SW 1271 (cell line): ENCODE measurements at places on chromosomes 2 and 18.

- DNase-seq, result no peak
Measured at GRCh38 chr18:55387139-55387984, 200.6 kb downstream of the TCF4 start.

DNA sequence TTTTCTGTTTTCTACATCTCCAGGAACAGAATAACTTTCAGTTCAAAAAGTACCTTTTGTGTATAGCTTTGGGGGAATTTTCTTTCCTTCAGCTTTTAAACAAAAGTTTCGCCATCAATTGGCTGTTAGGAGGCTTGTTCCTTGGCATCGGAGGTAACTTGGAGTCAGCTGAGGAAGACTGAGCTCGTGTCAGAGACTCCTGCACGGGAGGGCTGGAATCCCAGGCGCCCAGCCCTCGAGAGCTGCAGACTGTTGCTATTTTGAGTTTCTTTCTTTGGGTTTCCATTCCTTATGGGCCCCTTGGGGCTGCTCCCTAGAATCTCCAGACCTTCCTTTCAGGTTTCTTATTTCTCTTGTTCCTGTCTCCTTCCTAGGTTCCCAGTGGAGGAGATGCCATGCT is 8.1 kb downstream of the EMILIN2 start:
- no peak for DNase-seq

- no peak for DNase-seq
Measured at GRCh38 chr2:56230156-56230555, 46.4 kb downstream of the CCDC85A start.

DNA sequence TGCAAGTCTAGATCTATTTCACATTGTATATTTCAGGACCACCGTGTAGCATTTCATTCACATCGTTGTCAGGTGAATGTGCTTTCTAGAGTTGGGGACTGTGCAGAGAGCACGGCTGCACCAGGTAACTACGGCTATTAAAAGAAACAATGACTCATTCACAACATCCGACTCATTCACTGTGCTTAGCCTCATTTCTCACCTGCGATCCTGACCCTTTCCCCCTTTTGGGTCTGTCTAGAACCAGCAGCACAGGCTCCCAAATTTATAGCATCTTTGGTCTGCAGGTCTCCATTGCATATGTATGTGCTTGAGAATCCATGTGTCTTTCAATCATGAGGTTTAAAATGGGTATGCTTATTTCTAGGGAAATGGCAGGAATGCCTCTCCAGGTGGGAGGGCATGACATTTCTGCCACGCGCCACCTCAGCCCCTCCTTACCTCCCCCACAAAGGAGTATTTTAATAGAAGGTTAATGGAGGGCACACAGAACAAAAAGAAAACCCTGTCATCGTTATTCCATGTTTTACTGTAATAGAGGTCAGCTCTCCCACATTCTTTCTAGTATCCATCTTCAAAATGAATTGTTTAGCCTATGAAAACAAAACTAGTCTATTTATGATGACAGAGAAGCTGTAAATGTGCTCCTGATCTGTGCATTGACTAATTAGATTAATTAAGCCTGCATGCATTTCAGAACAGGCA is 246.7 kb upstream of the EPHA4 start:
- no peak for DNase-seq

GRCh38 chr2:96157649-96158553 is 12.7 kb upstream of the DUSP2 start:
- no peak for DNase-seq

- DNase-seq, result no peak
Measured at GRCh38 chr2:76932550-76932949, 589.6 kb downstream of the LRRTM4 start.

GRCh38 chr18:79400591-79401381 is 5.1 kb downstream of the NFATC1 start:
- DNase-seq, result no peak

- no peak for DNase-seq
Measured at GRCh38 chr2:205408696-205409095, 273.6 kb upstream of the NRP2 start.

DNA sequence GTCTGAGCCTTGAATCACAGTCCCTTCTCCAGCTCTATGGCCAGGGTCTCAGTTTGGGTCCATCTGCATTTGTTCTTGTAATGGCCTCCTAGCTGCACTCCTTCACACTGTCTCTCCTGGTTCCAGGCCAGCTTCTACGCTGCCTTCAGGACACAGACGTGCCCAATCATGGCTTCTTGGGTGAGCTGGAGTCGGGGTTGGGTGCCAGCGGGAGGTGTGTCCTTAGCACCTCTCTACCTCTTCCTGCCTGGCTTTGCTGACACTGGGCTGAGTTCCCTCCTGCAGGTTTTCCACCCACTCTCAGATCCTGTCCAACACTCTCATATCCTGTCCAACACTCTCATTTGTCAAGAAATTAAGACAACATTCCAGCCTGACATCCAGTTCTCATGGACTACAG is 9.6 kb downstream of the TRPM8 start:
- no peak for DNase-seq

DNA sequence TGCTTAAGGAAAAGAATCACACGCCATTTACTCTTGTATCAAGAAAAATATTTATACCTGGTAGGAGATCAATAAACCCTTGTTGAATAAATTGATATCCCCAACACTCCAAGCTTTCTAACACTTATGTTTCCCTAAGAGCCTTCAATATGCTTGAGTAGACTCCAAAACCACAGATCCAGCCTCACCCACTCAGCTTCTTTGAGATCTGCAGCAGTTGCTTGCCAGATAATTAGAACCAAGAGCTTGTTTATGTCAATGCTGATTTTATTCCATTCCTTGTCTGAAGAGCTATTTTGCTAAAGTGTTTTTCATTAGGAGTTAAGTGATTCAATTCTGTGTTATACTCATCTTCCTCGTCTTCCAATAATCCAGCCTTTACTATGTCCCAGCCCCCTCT is 26.3 kb upstream of the CRIM1 start:
- DNase-seq, result peak; percentile 35
